ENCODE measurements at places on chromosomes 2 and 18.

DNA sequence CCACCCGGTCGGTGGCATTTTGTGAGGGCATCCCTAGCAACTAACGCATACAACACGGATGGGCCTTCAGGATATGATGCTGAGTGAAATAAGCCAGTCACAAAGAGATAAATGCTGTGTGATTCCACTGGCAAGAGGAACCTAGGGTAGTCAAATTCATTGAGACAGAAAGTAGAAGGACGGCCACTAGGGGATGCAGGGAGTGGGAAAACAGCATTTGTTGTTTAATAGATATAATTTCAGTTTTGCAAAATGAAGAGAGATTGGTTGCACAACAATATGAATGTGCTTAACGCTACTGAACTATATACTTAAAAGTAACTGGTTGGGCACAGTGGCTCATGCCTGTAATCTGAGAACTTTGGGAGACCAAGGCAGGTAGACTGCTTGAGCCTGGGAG, 112.9 kb downstream of the AFF3 start:
- DNase-seq, result no peak

GRCh38 chr2:136049991-136050920, 64.8 kb upstream of the DARS1 start:
- no peak for DNase-seq

DNA sequence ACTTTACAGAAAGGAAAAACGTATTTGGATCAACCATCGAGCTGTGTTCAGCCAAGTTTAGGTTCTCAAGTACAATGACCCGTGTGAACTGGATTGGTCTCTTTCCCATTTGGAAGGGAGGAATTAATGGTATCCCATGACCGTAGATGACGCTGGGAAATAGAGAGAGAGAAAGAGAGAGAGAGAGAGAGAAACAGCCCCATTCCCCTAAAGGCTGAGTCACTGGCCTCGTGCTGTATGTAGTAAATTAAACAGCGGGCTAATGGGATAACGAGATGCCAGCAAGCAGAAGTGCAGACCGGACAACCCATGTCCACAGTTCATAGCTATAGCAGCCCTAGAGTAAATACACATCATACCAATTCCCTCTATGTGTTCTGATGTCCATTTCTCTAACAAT, 99.6 kb downstream of the BCL11A start:
- DNase-seq, result no peak

DNA sequence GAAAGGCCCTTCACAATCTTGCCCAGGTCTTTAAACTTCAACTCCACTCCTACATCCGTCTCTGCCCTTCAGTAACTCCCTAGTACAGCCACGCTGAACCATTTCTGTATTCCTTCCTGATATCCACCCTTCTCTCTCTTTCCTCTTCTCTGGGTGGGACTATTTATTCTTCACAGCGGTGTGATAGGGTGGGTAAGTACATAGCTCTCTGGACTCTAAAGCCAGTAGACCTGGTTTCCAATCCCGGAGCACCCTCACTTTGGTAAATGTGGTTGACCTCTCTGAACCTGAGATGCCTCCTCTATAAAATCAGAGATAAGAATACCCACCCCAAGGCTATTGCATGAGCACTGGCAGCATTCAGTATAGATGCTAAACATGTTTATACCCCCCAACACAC, 86.7 kb downstream of the ATL2 start:
- no peak for DNase-seq

- no peak for DNase-seq
Observed at GRCh38 chr2:57862153-57862552, 184.5 kb upstream of the VRK2 start.

DNA sequence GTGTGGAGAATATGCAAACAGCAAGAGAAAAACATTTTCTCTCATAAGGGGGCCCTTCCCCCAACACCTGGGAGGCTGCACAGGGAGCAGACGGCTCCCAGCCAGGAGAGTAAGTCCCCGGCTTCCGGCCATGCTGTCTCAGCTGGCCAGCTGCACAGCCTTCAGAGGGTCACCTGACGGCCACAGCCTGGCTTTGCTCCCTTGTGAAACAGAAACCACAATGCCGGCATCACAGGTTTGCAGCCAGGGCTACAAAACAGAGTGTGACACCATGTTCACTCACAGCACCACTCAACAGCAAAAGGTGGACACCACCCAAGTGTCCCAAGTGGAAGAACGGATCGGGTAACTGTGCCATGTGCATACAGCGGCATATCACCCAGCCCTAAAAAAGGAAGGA, 86.9 kb upstream of the GPC1 start:
- DNase-seq, result no peak

DNA sequence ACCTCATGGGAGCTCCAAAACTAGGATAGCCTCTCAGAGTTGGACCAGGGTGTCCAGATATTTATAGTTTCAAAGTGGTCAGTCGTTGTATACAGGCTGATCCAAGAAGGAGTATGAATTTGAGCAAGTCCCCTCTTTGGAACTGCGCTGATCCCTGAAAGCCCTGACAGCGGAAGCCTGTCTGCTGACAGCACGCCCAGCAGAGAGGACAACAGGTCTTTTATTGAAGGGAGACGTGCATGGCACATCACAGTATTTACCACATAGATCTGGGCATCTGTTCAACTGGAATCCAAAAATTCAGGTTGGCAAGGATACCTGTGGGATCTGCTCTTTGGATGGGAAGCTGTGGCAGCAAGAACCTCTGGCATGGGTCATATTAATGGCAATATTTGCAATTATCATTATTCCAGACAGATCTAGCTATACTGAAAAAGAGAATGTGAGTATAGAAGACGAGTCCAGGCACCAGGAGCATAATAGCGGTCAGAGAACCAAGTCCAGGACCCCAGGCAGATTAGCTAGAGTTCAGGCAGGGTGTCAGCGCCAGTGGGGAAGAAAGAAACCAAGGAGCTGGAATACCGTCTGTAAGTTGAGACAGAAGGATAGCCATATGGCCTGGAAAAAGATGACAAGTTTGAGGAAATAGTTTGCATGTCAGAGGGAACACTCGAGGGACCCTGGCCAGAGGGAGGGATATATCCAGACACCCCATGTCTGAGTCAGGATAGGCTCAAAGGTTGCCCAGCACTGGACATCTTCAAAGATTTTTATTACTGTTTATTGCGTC, 260.4 kb upstream of the FANCL start:
- DNase-seq, result no peak

DNA sequence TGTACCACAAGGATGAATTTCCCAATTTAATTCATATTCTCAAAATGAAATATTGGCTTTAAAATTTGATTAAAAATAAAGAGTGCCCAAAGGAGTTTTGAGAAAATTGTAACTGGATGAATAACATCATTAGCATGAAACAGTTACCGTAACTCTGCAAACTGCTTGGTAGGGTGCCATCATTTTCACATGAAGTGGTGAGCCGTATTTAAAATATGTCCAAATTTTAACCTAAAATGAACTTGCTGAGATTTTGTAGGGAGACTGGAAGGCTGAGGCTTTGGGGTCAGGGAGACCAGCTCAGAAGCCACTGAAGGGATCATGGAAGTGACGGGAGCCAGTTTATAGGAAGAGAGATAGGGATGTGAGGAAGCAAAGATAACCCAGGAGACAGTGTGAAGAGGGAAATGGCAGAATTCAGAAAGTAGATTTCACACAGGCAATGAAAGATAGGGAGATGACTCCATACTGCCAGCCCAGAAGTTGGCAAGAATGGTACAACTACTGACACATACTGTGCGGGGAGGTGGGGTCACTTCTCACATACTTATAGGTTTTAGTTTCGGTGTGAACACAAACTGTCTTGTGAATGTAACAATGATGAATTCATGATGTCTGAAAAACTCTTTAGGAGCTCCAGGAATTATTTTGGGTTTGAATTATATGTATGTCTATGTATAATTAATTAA, 53.8 kb downstream of the EFEMP1 start:
- no peak for DNase-seq

DNA sequence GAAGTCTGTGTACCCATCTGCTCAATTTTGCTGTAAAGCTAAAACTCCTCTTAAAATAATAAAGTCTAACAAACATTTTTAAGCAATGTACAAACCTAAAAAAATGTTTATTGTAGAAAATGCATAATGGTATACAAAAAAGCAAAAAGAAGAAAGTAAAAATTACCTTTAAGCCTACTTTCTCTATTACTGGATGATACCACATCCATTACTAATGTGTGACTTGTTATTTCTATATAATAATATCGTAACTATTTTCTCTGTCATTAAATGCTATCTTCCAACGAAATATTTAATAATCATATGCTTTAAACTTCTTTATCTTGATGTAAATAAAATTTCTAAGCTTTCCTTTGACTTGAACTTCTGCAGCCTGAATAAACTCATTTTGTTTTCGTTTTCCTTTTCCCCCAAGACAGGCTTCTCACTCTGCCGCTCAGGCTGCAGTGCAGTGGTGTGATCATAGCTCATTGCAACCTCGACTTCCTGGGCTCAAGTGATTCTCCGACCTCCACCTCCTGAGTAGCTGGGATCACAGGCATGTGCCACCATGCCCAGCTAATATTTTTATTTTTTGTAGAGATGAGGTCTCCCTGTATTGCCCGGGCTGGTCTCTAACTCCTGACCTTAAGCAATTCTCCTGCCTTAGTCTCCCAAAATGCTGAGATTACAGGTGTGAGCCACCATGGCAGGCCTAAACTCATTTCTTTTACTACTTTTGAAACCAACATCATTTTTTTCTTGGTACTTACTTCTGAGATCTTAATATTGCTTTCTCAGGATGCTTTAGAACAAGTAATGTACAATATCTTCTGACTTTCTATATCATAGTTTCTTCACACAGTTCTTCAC, 18.1 kb upstream of the DNAH7 start:
- no peak for DNase-seq

DNA sequence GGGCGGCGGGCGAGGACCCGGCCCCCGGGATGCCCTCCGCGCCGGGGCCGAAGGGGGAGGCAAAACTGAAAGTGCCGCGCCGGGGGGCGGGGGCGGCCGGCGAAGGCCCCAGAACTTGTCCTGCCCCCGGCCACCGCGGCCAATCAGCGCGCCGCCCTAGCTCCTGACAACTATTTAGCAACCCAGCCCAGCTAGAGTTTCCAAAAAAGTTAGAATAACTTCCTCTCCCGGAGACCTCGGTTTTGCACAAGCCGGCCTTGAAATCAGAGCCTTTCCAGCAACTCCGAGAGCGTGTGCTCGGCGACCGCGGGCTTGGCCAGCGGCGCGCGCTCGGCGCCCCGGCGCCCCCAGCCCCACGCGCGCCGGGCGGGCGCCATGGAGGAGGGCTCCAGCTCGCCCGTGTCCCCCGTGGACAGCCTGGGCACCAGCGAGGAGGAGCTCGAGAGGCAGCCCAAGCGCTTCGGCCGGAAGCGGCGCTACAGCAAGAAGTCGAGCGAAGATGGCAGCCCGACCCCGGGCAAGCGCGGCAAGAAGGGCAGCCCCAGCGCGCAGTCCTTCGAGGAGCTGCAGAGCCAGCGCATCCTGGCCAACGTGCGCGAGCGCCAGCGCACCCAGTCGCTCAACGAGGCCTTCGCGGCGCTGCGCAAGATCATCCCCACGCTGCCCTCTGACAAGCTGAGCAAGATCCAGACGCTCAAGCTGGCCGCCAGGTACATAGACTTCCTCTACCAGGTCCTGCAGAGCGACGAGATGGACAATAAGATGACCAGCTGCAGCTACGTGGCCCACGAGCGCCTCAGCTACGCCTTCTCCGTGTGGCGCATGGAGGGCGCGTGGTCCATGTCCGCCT, at the start of gene TWIST2:
TWIST2 (plus strand) TSS at position 245 of the 850 bp plus-strand sequence; CDS start at position 376, 131 bp downstream.
- DNase-seq, result no peak

DNA sequence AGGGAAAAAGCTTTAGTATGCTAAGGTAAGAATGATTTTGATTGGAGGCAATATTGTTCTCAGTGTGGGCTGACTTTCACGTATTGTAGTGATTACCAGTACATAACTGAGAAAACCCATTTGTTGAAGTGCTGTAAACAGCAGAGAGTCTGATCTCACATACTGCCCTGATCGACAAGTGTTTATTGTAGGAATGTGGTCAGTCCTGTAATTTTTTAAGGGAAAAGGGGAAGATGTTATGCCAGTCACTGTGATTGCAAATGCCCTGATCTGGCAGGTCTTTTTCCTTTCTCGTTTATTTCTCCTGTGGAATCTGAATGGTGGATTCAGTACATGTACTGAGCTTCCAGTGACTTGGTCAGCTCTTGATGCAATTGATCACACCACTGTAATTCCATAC, 11.5 kb downstream of the SPATS2L start:
- DNase-seq, result no peak

- DNase-seq, result no peak
Observed at GRCh38 chr2:21610304-21610703, 486.5 kb downstream of the TDRD15 start.

GRCh38 chr18:51196811-51197660, 445 bp downstream of the MEX3C start:
- DNase-seq, result peak; percentile 15

DNA sequence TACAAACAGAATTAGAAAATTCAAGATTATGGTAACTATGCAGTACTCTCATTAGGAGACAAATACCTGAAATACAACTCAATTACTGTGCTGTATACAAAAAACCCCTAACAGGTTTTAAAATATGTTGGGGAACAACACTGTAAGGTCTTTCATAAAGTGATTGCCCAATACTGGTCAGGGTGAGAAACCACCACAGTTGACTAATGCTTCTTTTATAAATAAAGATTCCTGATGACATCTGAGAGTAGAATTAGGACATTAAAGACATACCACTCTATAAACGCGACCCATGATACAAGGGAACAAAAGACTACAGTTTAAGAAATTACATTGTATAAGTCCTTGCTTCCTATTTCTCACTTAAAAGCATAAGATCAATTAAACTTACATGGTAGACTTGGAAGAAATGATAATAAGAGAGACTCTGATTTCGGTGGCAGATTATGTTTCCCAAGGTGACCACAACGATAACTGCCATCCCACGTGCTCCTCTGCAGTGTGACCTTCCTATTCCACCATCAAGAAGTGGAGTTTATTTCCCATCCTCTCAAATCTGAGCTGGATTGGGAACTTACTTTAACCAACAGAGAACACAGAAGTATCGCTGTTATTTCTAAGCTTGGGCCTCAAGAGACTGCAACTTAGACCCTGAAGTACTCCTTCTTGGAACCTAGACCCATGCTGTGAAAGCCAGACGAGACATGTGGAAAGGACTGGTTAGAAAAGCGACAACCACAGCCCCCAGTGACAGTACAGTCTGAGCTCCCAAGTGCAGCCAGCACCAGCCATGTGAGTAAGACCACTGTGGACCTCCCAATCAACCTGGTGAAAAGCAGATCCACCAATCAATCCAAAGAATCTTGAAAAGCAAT, 52.3 kb downstream of the ZNF521 start:
- DNase-seq, result no peak

DNA sequence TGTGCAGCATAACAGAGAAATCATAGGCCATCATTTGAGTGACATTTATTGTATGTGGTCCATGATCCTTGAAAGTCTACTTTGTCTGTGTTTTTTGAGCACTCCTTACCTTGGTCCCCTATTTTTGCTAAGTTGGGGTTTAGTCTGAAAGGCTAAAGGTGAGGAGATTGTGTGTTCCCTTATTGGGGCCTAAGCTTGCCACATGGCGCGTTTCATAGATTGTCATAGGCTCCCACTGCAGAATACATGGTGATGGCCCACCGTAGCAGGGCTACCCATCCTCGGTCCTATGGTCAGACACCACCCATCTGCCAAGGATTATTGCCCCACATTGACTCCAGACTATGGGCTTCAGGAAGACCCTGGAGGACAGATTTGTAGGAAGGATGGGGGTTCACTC, 117.0 kb upstream of the ZSWIM2 start:
- DNase-seq, result no peak

GRCh38 chr2:233638836-233639235, 2.6 kb downstream of the UGT1A10 start:
- DNase-seq, result no peak
